ENCODE measurements at places on chromosomes 11 and 22. TPM values are rescaled to one million over a fixed set of nuclear protein-coding genes. Genes with fewer than 3 reads are reported as not detected.

GRCh38 chr11:127412722-127413380 is 412.3 kb upstream of the KIRREL3 start:
- H3K4me1 ChIP-seq, result no peaks in the 10 kb centered on the region
- H3K36me3 ChIP-seq, result no peaks in the 10 kb centered on the region
- H3K27ac ChIP-seq, result no peak overlapping the region

Gene KRTAP5-1
- not detected for total RNA-seq

Gene PNPLA5
- not detected for total RNA-seq

- DNase-seq, result no peak
- no peak overlapping the region for H3K4me3 ChIP-seq
- H3K27ac ChIP-seq, result no peak overlapping the region
- peaks cover 3% of the 10 kb centered on the region for H3K27me3 ChIP-seq
These were observed 5.8 kb downstream of the UBASH3B start for GRCh38 chr11:122661182-122661945.

Gene LGALS1
- total RNA-seq, result 843 TPM

- H3K27ac ChIP-seq, result no peak overlapping the region
- H3K27me3 ChIP-seq, result peaks cover 13% of the 10 kb centered on the region
- DNase-seq, result no peak
- H3K4me3 ChIP-seq, result no peak overlapping the region
- no peaks in the 10 kb centered on the region for H3K36me3 ChIP-seq
These were observed 50.4 kb upstream of the CECR2 start for GRCh38 chr22:17318817-17319216.

- H3K27me3 ChIP-seq, result no peaks in the 10 kb centered on the region
- no peaks in the 10 kb centered on the region for H3K36me3 ChIP-seq
- H3K27ac ChIP-seq, result no peak overlapping the region
- no peak for DNase-seq
These were observed 373.5 kb downstream of the GUCY1A2 start for GRCh38 chr11:106644824-106645223.

DNA sequence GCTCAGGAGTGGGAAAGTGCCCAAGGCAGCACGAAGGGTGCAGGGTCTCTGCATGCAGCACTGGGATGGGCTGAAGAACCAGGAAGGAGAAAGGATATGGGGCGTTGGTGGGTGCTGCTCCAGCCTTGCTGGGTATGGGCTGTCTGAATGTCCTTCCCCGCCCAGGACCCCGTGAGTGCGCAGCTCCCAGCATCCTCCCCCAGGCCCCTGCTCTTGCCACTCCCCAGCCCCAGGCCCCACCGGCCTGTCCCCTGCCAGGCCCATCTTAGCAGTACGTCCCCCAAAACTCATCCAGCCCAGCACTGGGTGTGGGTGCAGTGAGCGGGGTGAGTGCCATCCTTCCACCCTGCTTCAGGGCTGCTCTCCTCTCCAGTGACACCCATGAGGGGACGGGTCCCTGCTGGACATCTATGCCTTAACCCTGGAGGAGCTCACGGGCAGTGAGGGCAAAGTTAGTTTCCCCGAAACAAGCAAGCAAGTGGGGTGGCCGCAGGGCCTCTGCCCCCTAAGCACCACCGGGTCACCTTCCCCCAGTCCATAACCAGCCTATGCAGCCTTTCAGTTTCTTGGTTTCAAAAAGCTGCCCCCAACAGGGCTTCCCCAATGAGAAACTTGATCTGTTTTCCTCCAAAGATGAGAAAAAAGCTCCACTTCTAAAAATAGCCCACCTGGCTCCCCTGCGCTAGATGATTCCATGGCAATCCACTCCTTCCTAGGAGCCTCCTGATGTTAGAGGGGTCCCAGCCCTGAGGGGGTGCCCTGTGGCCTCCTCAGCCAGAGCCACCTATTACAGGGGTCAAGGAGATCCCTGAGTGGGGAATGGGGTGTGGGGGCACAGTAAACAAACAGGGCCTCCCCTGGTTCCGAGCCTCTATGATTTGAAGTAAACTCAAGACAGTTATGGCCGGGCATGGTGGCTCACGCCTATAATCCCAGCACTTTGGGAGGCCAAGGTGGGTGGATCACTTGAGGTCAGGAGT is 103.8 kb downstream of the MORC2 start:
- H3K27me3 ChIP-seq, result no peaks in the 10 kb centered on the region
- no peaks in the 10 kb centered on the region for H3K4me1 ChIP-seq
- H3K27ac ChIP-seq, result no peak overlapping the region
- no peak overlapping the region for H3K4me3 ChIP-seq

Gene NUDT22
- total RNA-seq, result 65.2 TPM

Gene FAT3
- total RNA-seq, result 0.33 TPM

DNA sequence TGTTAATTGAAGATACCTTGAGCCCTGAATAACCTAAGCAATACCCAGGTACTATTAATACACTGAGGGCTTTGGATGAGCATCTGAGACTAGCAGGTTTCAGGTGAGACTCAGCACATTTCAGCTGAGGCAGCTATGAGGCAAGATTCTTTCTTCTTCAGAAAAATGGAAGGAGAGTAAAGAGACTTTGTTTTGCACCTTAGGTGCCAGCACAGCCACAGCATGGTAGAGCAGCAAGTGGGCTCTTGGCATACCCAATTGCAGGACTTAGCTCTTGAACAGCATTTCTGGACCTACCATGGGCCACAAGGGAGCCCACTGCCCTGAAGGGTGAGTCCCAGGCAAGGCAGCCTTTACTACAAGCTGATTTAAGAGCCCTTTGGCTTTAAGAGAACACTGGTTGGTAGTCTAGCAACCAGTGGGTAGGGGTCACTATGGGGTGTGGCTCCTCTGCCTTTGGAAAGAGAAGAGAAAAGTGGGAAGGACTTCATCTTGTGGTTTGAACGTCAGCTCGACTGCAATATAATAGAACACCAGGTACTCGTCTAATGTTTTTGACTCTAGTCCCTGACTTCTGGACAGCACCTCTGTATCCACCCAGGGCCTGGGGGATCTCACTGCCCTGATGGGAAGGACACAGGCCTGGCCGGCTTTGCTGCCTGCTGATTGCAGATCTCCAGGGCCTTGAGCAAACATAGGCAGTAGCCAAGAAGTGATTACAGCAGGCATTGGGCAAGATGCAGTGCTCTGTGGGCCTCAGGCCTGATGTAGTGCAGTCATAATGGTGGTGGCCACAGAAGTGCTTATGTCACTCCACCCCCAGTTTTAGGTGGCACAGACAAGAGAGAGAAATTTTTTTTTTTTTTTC is 73.3 kb downstream of the GLYATL1 start:
- H3K4me1 ChIP-seq, result no peaks in the 10 kb centered on the region
- H3K27me3 ChIP-seq, result no peaks in the 10 kb centered on the region
- no peak overlapping the region for H3K27ac ChIP-seq
- H3K4me3 ChIP-seq, result no peak overlapping the region

Gene WBP2NL
- 0.22 TPM for total RNA-seq

GRCh38 chr11:76806131-76806530 is 23.0 kb downstream of the TSKU start:
- no peak overlapping the region for H3K27ac ChIP-seq
- H3K4me3 ChIP-seq, result no peak overlapping the region
- H3K4me1 ChIP-seq, result peaks cover 40% of the 10 kb centered on the region
- no peaks in the 10 kb centered on the region for H3K36me3 ChIP-seq

All from left ventricle myocardium inferior (tissue), 1 donor.